Stimulated activated CD4-positive, alpha-beta T cell treated with anti-CD3 and anti-CD28 coated beads, Interleukin-15, amount 100 ng/mL, for 1 hour (primary cell): ENCODE measurements at places on chromosomes 2 and 18.

DNA sequence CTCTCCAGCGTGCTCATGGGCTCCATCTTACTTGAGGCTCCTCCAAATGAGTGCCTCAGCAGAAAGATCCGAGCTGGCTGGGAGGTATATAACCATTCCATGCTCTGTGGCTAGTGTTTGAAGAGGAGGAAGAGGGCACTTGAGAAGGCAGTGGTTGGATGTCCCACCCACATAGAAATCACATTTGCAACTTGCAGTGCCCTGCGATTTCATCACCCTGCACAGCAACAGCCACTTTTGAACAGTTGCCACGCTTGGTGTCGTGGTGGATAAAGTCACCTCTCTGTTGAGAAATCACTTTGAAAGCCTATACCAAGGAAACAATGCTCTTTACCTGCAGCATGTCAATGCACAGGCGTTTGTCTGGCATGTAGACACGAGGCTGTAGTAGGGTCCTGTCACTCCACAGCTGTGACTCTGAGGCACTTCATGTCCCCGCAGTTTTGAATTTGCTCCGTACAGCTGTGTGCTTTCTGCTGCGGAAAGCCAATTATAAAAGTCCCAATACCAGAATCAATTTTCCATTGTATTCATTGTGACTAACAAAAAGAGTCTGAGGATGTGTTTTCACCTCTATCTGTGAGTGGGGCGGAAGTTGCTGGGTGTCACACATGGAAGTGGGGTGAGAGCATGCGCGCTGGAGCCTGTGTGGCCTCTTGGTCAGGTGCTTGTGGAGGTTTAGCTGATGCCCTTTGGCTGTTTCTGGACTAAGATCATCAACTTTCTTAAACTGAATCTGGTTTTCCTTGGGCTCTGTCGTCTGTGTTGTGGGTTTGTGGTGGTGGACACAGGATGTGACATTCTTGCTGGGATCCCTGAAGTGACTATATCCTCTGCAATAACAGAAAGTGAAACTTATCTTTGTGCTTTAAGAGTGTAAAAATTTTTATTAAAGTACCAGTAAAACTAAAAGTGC lies 2.8 kb downstream of the CNDP2 start:
- peak; percentile 55 for DNase-seq

GRCh38 chr2:56288838-56289580 lies 105.2 kb downstream of the CCDC85A start:
- no peak for DNase-seq

GRCh38 chr2:63122921-63123320 lies 72.3 kb downstream of the OTX1 start:
- no peak for DNase-seq

GRCh38 chr2:112776113-112776512 lies 8.2 kb downstream of the IL1A start:
- DNase-seq = no peak
